ENCODE measurements at places on chromosomes 12 and 14.

- no peak for DNase-seq
Observed at GRCh38 chr12:109671502-109671901, 42.1 kb upstream of the FAM222A start.

DNA sequence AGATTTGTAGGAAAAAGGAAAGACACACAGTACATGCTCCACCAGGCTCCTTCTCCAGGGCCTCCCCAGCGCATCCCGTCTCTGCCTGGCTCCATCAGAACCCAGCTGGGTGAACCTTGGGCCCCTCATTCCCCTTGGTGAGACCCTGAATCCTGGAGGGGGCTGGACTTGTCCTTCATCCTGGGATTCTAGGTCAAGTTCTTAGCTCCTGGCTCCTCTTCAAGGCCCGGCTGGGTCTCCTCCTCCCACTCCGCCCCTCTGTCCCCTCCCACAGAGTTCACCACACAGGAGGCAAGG lies 49.2 kb downstream of the PSMA6 start:
- DNase-seq: peak; percentile 21

DNA sequence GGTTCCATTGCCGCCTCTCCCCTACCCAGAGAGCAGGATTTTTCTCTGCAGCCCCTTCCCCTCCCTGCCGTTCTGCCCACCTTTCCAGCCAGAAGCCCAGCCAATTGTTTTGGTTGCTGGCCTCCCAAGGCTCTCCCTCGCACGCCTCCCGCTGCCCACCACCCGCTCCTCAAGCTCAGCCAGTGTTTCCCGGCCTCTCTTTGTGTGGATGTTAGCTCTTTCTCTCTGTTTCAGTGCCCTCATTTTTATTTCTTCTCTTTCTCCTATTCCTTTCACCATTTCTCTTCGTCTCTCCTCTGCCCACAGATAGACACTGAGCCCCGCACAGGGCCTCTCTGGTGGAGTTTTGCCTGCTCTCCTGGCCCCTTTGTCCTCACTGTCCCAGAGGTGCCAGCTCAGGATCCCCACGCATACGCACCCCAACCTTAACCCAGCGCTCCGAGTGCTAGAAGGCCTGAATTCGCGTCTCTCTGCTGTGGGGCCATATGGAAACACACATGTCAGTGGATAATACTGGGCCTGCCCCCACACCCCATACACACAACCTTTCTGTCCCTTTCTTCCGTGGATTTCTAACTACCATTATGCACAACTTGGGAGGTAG lies 54.9 kb downstream of the SMUG1 start:
- DNase-seq: no peak

DNA sequence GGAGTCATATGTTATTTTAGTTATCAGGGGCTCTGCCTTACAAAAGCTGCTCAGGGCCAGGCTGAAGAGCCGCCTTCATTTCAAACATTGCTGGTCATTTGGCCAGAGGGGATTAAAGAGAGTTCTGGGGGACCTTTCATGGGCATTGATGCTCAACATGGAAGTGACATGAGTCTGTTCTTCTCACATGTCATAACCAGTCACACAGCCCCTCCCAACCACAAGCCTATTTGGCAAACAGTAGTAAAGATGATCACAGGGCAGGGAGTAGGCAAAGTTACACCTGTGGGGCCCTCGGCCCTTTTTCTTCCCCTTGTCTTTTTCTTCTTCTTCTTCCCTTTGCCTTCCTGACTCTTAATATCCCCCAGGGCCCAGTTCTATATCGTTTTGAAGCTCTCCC lies 33.3 kb downstream of the CFAP54 start:
- peak; percentile 57 for DNase-seq

- DNase-seq: no peak
Observed at GRCh38 chr14:34843011-34843554, 32.1 kb downstream of the BAZ1A start.

GRCh38 chr12:91072931-91073330 lies 15.1 kb upstream of the KERA start:
- DNase-seq: peak; percentile 25

GRCh38 chr14:21509432-21510143 lies 1.6 kb downstream of the METTL3 start:
- DNase-seq: no peak

DNA sequence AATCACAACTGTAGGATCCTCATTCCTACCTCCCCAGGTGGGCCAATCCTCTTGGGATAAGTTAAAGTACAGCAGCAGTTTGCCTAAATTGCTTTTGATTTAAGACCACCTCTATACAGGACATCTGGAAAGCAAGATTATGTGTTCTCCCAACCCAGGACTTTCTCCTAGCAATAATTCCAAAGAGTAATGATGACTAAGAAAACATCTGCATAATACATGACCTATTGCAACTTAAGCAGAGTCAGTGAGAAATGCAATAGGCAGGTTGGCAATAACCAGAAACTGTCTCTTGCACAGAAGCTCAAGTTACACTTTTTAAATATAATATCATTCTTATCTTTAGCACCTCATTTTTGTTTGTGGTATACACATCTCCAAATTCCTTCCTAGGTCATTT lies 275.4 kb downstream of the TRHDE start:
- no peak for DNase-seq

- DNase-seq: no peak
Observed at GRCh38 chr14:70897464-70897863, 9.8 kb upstream of the PCNX1 start.

DNA sequence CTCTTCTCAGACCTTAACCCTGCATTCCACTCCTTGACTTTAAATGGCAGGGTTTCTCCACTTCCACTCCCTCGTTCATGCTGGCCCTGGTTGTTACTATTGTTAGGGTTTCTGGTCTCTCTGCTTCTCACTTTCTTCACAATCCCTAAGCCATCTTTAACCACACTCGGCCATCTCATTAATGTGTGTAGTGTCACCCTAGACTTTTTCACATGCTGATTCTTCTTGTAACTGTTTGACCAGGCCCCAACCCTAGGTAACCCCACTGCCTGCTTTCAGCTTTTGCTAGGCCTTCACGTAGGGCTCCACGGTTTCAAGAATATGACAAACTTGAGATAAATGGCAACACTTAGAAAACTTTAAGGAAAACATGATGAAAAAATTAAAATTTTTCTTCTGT lies 195.1 kb downstream of the IPO8 start:
- DNase-seq: no peak

- DNase-seq: peak; percentile 26
Observed at GRCh38 chr12:4562034-4562657, at the start of gene DYRK4. Gene DYRK4, plus strand, starts transcription at chr12:4562208. Its CDS starts 38 bp downstream, at chr12:4562246.

GRCh38 chr14:69483765-69484443 lies 624 bp upstream of the PLEKHD1 start:
- DNase-seq: peak; percentile 84

GRCh38 chr12:128069359-128069997 lies 197.5 kb upstream of the TMEM132C start:
- peak; percentile 4 for DNase-seq

- DNase-seq: no peak
Observed at GRCh38 chr14:89422952-89423345, 5.9 kb upstream of the FOXN3 start.

- no peak for DNase-seq
Observed at GRCh38 chr14:20501346-20501745, 4.0 kb upstream of the RNASE10 start.

DNA sequence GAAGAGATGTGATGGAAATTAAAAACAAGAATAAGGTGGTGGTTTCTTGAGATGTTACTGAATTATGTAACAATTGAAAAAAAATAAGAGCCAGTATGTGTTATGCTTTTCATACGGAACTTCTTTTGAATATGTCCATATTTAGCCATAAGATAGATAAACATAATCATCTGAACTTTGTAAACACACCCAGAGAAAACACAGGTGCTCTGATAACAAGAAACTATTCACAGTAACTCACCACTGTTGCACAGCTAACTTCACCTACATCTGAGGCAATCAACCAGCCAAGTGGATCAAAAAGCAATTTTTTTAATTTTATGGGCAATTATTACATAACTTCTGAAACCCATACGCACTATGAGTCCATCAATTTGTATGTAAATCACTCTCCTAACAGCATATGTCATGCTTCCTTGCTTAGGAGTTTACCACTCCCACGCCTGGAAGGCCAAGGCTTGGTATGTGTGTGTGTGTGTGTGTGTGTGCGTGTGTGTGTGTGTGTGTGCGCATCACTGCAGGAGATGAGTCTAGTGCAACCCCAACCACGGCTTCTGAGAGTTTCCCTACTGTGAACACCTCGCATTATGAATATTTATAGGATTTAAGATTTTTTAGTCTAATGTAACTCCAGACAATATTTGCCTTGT lies 443.4 kb downstream of the BCAT1 start:
- DNase-seq: peak; percentile 23

- no peak for DNase-seq
Observed at GRCh38 chr14:95409477-95410272, 90.0 kb upstream of the CLMN start.

GRCh38 chr14:68667313-68667791 lies 125.5 kb downstream of the ZFP36L1 start:
- no peak for DNase-seq

GRCh38 chr12:54475537-54475936 lies 2.1 kb upstream of the GTSF1 start:
- DNase-seq: no peak

DNA sequence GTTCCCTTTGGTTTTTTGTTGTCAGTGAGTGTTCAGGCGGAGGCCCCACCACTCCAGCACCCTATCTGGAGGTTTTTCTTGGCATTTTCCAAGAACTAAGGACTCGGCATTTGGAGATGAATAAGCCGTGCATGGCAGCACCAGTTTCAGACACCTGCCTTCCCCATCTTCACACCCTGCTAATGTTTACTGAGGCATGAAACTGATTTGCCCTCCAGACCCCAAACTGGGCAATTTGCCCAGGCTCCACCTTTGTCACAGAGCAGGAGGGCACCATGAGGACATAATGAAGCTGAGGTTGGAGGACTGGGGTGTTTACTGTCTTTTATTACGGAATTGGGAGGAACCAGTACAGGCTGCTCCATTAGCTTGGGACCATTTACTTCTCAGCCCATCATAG lies 113.4 kb downstream of the LGMN start:
- peak; percentile 31 for DNase-seq

GRCh38 chr12:130878193-130879185 lies 6.6 kb downstream of the RAN start:
- no peak for DNase-seq

GRCh38 chr14:56002342-56002741 lies 115.9 kb upstream of the PELI2 start:
- DNase-seq: peak; percentile 77

- no peak for DNase-seq
Observed at GRCh38 chr12:33304176-33304575, 135.4 kb downstream of the SYT10 start.

All from NCI-H1417 (cell line).